Stromal cell of bone marrow (primary cell): ENCODE measurements at places on chromosomes 3 and 15.

DNA sequence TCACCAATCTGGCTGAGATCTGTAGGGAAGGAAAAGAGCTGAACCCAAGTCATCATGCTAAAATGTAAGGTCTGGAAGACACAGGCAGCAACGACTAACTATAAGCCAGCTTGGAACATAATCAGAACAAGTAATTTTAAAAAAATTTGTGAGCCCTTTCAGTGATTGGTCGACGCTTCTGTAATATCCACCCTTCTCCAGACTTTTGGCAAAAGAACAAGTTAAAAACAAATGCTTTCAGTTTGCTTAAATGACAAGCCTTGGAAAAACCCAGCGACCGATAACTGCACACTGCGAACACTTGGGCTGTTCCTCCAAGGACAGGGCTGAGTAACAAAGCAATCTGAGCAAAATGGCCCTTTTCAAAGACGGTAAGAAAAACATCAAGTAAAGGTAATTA lies 49.6 kb downstream of the PCSK6 start:
- DNase-seq, result peak; percentile 70

DNA sequence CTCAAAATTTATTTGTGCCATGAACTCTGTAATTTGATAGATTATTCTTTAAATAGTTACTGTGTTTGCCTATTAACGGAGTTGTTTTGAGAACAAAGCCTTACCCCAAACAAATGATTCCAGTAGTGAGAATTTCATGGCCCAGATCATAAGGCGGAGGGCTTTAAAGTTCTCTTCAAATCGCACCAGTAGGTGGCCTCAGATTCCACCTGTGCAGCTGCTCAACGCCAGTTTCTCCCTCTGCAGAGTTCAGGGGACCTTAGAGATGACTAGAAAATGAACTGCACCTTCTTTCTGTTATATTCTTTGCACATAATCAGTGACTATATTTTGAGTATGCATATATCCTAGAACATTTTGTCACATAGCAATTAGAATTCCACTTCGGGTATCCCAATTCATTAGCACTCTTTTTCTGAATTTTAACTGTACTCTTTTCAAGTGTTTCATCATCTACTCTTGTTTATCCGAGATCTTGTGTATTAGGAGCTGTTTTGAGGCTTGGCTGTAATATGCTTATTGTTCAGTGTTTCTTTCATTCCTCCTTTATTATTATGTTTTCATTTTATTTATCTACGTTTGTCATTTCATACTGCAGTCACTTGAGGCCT lies 232.6 kb upstream of the CHRM5 start:
- DNase-seq, result no peak

GRCh38 chr3:192564611-192565010 lies 162.7 kb downstream of the FGF12 start:
- DNase-seq, result no peak

GRCh38 chr15:82751308-82751707 lies 41.6 kb upstream of the AP3B2 start:
- DNase-seq, result no peak

- peak; percentile 25 for DNase-seq
Measured at GRCh38 chr3:193883551-193883950, 252.4 kb upstream of the HES1 start.

- DNase-seq, result no peak
Measured at GRCh38 chr3:40229963-40230362, 79.5 kb upstream of the EIF1B start.

GRCh38 chr3:77042882-77043281 lies 3.0 kb downstream of the ROBO2 start:
- DNase-seq, result no peak

- no peak for DNase-seq
Measured at GRCh38 chr3:183027276-183027675, 46.9 kb upstream of the DCUN1D1 start.

- DNase-seq, result no peak
Measured at GRCh38 chr15:67134871-67135492, 69.6 kb downstream of the SMAD3 start.

DNA sequence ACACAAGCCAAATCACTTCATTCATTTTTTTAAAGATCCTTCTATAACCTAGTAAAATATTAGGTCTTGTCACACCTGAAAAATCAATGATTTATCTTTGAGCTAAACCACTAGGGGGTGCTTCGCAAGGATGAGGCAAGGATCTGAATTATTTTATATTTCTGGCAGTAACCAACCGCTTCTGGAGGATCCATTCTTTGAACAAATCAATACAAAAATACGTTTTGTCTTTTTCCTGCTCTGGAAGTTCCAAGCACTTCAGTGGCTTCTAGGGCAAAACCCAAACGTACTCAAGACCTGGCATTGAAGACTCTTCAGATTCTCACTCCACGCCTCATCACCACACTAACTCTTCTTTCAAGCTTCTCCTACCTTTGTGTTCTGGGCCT lies 486 bp downstream of the LSG1 start:
- no peak for DNase-seq

GRCh38 chr3:168123201-168124176 lies 27.8 kb upstream of the GOLIM4 start:
- DNase-seq, result peak; percentile 77

DNA sequence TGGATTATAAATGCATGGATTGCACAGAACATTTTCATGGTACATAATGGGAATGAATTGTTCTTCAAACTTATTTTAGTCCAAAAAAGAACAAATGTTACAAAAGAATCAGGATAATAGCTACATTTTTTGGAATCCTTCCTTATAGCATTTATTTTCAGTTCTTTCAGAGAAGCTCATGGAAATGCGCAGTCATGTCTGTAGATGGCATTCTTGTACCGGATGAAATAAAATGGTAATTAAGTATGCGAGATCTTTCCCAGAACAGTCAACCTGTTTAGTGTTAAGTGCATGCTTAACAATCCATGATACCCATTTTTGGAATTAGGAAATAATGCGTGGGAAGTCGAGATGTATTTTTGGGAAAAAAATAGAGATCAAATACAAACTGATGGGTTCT lies 38.2 kb upstream of the GOLGA8B start:
- peak; percentile 6 for DNase-seq

GRCh38 chr3:126100634-126101301 lies 16.8 kb upstream of the SLC41A3 start:
- peak; percentile 73 for DNase-seq

DNA sequence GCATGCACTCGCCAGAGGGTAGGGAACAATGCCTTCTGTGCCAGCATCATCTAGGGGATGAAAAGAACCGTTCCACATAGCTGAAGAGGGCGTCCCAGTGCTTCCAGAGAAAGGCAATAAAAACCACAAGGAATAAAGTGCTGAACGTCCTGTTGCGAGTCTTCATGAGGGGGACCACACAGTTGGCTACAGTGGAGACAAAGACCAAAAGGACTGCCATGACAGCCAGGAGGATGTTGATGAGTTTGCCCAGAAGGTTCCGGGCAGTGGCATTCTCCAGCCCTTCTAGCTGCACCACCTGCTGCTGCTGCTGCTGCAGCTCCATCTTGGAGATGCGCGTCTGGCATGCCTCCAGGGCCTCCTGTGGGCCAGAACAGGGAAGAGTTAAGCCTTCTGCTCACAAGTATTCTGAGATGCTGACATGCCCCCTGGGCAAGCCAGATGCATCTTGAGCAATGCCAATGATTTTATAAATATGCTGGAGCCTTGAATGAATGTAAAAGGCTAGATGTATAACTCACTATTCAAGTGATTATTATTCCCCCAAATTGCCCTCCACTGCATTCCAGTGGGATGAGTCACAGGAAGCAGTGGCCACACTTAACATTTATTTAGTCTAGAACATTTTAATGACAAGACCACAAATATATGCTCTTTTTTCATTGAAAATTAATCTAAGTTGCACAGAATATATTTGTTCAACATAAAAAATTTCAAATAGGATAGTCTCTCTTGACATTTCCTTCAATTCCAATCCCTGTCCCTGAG lies 45.1 kb upstream of the PLXND1 start:
- DNase-seq, result no peak

DNA sequence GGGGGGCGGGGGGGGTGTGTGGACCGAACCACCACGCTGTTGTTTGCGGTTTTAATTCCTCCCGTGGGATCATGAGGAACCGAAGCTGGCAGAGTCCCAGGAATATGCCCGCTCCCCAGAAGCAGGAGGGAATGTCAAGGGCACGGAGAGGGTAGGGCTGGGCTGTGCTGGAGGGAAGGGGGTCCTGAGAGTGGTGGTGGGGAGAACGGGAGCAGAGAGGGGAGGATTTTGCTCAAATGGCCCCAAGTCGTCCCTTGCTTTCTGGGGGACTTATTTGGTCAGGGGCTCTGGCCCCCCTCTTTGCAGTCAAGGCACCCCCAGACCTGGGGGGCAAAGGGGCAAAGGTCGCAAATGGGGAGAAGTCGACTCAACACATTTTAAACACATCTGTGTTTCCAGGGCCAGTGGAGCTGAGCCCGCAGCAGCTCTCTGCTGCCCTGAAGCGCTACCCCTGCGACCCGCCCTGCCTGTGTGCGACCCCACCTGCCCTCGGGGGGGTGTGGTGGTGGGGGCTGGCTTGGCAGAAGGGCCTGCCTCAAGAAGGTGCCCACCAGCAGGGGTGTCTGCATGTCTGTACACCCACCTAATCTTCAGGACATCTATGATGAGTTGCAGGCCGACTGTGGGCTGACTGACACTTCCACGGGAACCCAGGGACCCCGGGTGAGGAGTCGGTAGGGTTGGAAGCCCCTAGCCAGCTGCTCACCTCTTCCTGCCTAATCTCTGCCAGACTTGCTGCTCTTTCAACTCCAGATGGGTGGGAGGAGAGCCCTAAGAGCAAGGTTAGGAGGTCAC lies 602 bp upstream of the ATP2B2 start:
- DNase-seq, result no peak

DNA sequence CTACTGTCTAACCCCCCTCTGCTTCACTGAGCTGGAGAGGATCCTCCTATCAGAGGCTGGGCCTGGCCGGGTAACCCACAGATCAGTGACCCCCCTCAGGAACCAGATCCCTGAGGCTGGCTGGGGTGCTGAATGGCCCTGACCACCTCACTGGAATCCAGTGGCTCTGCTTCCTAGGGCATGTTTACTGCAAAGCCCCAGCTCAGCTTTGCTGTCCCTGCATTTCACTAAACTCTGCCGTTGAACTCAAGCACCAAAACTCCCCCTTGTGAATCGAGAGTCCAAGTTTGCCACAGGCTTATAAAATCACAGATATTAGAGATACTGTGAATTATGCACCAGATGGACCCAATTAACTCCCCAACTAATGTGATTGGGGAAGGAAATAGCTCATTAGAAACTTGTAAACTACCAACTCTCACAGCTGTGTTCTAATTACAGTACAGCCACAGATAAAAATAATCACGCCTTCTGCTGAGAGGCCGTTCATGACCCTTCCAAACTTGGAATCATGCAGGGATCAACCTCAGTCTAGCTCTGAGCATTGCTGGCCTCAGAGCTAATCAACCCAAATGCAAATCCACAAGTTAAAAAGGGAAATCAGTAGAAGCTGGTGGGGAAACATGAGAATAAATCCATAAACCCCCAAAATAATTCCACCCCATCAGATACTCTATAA lies 47.0 kb downstream of the OCA2 start:
- DNase-seq, result no peak

- DNase-seq, result no peak
Measured at GRCh38 chr3:144989807-144990206, 1018.2 kb downstream of the DIPK2A start.

DNA sequence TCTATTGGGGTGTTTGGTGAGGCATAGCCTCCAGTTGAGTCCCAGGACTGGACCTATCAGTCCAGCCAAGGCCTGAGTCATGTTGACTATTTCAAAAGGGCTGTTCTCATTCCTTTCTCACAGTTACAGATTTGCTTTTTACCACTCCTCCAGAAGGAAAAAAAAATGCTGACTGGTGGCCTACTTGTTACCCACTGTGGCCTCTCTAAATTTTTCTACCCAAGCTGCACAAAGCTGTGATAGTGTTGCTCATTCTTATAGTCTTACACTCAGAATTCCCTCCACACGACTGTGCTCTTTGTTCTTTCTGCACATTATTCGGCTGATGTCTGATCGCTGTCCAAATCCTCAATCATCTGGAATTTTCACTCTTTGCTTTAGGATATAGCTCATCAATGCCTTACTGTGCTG lies 1142.2 kb downstream of the IGSF11 start:
- DNase-seq, result peak; percentile 86

DNA sequence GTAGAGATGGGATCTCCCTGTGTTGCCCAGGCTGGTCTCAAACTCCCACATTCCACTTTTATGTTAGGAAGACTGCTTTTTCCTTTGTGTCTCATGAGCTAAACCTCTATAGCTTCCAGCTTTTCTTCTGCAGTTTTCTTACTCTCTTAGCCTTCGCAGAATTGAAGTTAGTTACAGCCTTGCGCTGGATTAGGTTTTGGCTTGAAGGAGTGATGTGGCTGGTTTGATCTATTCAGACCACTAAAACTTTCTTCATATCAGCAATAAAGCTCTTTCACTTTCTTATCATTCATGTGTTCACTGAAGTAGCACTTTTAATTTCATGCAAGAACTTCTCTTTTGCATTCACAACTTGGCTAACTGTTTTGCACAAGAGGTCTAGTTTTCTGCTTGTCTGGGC lies 254.6 kb downstream of the UBE2E2 start:
- DNase-seq, result no peak

DNA sequence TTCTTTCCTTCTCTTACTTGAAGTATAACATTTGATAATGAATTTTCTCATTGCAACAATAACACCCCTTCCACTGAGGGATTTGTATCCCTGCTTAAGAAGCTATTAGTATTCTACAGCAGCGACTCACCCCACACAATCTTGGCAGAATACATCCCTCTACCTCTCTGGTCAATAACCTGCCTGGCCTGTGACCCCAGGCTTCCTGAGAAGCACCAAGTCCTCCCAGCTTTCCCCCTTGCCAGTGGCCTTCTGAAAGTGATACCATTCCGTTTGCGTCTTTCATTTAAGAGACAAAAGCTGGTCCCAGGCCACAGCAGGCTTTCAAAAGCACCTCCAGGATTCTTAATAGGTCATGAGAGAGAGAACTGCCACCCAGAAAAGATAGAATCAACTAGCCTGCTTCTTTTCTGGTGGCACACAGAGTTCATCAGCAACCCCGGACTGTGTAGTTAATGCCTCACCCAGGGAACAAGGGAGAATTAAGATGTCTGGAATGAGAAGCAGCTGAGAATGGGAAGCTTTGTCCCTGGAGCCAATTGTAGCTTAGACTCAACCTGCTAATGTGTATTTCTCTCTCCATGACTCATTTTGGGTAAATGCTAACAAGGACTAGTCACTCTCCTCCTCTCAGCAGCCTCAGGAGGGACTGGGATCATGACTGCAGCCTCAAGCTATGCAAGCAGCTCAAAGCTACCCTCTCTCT lies 101.0 kb upstream of the CPNE4 start:
- DNase-seq, result peak; percentile 96
